ENCODE measurements at places on chromosomes 1 and 21.

DNA sequence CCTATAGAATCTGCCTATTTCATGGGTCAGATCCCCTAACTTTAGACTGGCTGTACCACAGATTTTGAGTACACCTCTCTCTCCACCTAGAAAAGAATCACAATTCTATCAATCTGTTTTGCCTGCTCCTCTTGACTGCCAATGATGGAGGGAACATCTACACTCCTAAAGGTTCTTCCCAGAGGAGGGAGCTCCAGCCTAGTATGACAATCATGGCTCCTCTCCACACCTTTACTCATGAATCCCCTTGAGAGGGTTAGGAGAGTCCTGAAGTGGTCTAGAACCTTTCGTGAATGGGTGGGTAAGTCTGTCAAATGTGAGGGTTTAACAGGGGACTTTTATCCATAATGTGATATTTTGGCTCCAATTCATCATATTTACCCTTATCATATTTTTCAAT lies 48.0 kb downstream of the DNAI4 start:
- no peak for DNase-seq

GRCh38 chr21:39097335-39097861 lies 85.9 kb downstream of the PSMG1 start:
- no peak for DNase-seq

GRCh38 chr1:205505076-205505729 lies 734 bp downstream of the CDK18 start:
- DNase-seq, result no peak

DNA sequence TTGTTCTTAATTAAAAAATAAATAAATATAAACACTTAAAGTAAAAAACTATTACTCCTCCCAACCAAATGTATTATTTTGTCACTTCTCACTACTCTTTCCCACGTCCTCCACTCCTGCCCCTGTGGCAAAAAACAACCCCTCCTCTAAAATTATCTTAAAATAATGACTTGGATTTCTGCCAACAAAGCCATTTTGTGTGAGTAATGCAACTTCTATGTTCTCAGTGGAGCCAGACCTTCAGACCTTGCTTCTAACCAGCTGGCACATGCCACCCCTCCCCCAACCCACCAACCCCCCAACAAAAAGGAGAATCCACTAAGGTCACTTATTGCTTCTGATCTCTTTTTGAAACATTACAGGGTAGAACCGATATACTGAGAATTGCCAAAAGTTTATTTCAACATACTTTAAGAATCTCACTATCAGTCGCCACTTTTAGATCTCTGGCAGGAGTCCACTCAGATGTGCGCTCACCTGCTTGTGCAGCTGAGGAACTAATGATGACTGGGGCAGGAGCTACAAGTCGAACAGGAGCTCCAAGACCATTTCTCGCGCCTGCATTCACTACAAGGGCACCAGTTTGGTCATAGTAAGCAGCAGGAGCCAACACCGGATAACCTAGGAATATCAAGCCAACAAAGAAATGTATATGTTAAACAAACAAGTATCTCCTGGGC lies 58.3 kb upstream of the SDC3 start:
- DNase-seq, result no peak

DNA sequence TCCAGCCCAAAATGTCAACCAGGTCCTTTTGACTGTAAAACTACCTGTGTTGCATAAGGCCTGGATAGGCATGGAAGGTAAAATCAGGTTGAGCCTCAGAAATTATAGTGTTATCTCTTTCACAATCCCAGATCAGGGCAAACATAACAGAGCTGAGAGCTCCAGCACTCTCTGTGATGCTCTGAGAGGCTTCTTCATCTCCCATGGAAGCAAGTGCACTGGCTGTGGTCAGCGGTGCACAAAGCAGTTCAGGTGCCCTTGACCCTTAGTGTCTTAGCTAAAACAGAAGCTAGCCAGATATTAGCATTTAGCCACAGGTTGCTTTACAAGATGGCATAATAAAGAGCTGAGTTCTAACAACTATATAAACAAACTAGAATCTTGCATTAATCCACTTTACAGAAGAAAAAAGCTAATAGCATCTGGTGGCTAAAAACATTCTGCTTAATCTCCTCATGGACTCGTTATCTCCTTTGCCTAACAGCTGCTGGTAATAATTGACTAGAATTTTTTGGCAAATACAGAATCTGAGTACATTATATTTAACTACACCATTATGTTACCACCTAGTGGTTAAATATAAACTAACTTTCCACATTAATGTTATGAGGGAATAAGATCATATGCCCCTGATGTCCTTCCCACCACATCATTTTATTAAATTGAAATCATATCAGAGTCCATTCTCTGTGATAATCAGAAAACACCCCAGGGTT lies 25.6 kb upstream of the POGK start:
- DNase-seq, result no peak

Measured in stimulated activated CD8-positive, alpha-beta memory T cell treated with anti-CD3 and anti-CD28 coated beads, Interleukin-15, amount 100 ng/mL, for 24 hours (primary cell).